Activated CD4-positive, alpha-beta T cell treated with anti-CD3 and anti-CD28 coated beads, Interleukin-2, amount 50 U/mL, for 4 hours (primary cell): ENCODE measurements at places on chromosomes 3 and 15.

DNA sequence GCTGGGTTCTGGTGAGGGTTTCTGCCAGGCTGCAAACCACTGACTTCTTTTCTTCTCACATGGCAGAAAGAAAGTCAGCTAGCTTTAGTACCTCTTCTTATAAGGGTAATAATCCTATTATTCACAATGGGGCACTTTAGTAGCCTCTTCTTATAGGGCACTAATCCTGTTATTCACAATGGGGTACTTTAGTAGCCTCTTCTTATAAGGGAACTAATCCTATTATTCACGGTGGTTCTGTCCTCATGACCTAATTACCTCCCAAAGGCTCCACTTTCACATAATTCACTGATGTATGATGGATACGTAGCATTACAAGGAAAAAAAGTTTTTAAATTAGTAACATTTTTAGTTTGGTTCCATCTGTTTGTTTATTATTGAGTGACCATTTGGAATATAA is 671.3 kb downstream of the NSUN3 start:
- DNase-seq, result no peak

DNA sequence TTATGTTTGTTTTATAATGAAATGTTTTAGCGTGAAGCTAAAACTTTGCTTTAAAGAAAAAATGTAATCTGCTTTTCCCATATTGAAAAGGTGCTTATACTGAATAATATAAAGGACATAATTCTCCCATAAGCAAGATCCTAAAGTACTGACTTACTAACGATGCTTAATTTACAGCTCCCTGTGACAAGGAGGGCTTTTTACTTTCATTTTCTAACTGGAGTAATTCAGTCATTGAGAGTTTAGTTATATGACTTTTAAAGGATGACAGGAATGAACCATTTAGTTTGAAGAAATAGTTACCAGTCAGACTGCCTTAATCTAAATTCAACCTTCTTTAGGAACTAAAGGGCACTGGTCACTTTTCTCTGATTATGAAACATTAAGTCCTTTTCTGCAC is 19.3 kb upstream of the ZPLD1 start:
- no peak for DNase-seq

DNA sequence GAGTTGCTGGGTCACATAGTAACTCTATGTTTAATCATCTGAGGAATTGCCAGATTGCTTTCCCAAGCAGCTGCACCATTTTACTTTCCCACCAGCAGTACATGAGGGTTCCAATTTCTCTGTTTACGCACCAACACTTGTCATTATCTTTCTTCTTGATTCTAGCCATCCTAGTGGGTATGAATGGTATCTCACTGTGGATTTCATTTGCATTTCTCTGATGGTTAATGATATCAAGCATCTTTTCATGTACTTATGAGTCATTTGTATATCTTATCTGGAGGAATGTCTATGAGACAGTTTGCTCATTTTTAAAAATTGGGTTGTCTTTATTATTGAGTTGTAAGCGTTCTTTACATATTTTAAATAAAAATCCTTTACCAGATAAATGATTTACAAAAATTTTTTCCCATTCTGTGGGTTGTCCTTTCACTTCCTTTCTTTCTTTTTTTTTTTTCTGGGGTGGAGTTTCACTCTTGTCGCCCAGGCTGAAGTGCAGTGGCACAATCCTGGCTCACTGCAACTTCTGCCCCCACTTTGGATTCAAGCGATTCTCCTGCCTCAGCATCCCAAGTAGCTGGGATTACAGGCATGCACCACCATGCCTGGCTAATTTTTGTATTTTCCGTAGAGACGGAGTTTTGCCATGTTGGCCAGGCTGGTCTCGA is 8.9 kb upstream of the SGO1 start:
- DNase-seq, result no peak

GRCh38 chr3:128394033-128394432 is 72.7 kb downstream of the DNAJB8 start:
- DNase-seq, result no peak

- DNase-seq, result no peak
Measured at GRCh38 chr3:70832089-70832833, 519.8 kb upstream of the MDFIC2 start.

DNA sequence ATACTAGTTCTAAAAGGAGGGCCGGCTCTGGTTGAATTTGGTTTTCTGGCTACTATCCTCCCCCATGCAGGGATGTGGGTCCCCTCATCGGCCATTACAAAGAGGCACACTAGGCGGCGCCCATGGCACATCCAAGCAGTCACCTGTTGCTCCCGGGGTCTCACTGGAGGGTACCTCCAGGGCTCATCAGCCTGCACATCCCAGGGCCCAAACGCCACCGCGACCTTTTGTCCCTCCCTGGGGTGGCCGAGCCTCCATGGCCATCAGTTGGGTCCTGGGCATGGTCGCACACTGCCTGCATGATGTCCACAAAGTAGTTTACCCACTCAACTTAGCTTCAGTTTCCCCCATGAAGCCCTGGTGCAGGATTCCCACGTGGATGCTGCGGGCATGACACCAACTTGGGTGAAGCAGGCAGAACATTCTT is 28.3 kb downstream of the IDH3A start:
- no peak for DNase-seq

DNA sequence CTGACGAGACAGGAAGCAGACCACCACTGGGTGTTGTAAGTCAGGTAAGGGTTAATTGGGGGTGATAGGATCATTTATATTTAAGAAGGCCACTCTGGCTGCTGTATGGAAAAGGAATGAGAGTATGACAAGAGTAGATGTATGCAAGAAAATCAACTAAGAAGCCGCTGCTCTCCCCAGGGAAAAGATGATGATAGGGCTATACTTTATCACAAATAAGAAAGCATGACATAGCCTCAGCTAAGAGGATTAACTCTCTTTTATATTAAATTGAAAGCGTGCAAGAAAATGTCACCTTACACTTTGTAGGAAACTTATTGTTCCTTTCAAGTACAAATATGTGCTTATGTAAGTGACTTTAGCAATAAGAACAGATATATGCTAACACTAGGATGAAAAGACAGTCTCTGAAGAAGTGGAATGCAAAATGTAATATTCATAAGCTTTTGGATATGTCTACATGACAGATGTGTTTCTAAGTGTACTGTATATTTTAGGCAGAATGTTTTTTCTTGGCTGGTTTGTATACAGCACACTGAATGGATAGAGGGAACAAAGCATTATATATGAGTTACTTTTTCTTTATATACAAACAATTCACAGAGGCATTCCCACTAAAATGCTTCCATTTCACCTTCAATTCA is 8.7 kb upstream of the NDUFB4 start:
- no peak for DNase-seq

DNA sequence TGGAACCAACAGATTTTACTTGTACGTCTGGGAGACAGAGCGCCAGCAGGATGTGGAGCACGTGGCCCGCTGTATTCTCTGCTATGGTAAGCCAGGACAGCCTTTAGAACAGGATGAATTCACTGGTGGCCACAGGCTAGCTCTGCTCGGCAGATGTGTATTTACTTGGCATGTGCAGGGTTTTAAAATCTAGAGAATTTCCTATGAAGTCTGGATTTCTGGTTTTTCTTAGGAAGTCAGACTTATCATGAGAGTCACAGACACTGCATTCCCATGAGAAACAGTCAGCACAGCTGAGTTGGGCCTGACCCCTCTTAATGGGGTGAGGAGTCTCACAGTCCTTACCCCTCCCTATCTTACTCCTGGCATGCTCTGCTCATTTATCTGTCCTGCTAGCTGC is 84.6 kb upstream of the COL6A5 start:
- DNase-seq, result no peak

GRCh38 chr3:161977063-161977462 is 480.5 kb downstream of the OTOL1 start:
- DNase-seq, result no peak

DNA sequence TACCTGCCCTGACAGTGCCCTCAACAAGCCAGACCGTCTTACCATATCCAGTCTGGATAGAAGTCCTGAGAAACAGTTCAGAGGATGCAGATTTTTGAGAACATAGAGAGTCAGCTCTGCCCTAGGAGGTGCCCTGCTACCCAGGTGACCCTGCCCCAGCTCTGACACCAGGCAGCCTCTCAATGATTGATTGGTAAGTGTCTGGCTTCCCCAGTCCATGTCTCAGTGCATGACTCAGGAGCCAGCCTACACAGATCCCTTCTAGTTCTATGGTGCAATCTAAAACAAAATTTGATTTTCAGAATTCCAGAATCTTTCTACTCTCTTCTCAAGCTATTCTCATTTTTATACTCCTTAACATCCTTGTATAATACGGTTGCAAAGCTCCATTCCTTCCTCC is 292.1 kb downstream of the VPS13C start:
- no peak for DNase-seq
